ENCODE measurements at places on chromosomes 2 and 18.

- DNase-seq = no peak
These were observed 59.0 kb downstream of the ANKRD44 start for GRCh38 chr2:197251576-197251975.

- no peak for DNase-seq
These were observed 9.6 kb downstream of the B3GNT2 start for GRCh38 chr2:62205554-62205953.

DNA sequence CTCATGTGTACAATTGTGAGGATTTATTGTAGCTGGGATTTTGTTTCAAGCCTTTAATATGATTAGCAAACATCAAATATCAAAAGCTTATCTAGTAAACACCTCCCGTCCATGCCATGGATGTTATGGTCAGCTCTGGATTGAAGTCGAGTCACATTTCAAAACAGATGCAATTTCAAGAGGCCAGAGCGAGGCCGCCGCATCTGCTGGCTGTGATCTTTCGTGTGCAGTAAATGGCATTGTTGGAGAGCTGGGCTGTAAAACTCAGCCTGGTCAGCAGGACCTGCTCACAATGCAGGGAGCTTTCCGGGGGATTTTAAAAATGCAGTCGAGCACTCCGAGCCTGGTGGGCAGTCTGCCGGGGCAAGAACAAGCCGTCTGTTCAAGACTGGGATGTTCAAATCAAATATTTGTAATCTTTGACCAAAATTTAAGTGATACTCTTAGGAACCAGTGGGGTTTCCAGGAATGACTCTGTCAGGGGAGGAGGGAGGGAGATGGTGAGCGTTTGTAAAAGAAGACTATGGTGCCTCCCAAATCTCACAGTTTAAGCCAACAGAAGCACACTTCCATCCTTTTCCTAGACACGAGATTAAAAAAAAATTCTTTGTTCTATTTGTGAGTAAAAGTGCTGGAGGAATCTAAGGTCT lies 97.6 kb downstream of the MYCN start:
- DNase-seq = no peak

- no peak for DNase-seq
These were observed 51.6 kb downstream of the WDSUB1 start for GRCh38 chr2:159234868-159235267.

DNA sequence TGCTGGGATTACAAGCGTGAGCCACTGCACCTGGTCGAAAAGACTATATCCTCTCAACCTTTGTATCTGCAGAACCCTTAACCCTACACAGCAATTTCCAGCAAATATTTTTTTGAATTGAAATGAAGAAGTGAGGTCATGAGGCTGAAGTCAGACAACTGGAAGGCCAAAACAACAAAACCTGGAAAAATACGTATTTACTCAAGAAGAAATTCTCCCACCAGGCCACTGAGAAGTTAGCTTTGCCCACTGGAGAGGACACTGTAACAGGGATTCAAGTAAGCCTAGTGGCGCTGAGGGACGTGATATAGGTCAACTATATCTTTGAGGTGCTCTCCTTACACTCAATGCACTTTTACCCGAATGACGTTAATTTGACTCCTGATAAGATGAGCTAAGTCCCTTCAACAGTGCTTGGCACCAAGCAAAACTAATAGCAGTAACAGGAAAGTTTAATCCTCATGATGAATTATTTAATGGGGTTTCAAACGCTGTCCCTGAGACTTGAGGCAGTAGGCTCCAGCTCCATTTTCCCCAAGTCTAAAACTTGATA lies 1.9 kb downstream of the HDLBP start:
- no peak for DNase-seq

- DNase-seq = no peak
These were observed 219.4 kb upstream of the NRXN1 start for GRCh38 chr2:51251356-51251755.

- DNase-seq = peak; percentile 56
These were observed 159.2 kb downstream of the FAM210A start for GRCh38 chr18:13566941-13567746.

GRCh38 chr2:85635636-85636035 lies 19.6 kb downstream of the USP39 start:
- no peak for DNase-seq

DNA sequence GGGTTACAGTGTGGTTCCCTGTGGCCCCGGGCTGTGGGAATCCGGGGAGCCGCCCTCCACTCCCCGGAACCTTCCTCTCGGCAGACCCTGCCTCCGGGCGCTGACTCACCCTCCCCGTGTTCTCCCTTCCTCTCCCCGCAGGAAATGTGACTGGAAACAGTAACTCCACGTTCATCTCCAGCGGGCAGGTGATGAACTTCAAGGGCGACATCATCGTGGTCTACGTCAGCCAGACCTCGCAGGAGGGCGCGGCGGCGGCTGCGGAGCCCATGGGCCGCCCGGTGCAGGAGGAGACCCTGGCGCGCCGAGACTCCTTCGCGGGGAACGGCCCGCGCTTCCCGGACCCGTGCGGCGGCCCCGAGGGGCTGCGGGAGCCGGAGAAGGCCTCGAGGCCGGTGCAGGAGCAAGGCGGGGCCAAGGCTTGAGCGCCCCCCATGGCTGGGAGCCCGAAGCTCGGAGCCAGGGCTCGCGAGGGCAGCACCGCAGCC lies 59.5 kb downstream of the TNFRSF11A start:
- peak; percentile 38 for DNase-seq

DNA sequence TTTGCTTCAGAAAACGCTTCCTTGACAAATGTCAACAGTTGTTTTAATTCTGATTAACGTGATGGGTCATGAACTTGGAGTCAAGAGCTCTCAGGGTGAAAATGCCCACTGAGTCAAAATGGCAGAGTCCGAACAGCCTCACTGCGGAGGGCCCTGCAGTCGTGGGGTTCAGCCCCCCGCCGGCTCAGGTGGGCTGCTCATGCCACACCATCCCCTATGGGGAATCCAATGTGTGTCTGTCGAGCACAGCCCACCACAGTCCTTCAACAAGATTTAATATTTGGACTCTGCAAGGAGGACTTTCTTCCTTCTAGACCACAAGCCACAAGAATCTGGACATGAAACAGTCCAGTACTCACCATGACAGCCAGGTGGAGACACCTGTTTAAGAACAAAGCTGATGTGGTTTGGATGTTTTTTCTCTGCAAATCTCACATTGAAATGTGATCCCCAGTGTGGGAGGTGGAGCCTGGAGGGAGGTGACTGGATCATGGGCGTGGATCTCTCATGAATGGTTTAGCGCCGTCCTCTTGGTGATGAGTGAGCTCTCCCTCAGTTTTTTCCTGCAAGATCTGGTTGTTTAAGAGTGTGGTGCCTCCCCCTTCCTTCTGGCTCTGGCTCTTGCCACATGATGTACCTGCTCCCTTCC lies 201.0 kb downstream of the NDUFA10 start:
- no peak for DNase-seq

Measured in left ventricle myocardium superior (tissue), 1 donor.